ENCODE measurements at places on chromosomes 7 and 10. TPM values are rescaled to one million over a fixed set of nuclear protein-coding genes. Genes with fewer than 3 reads are reported as not detected.

The ZNF239 gene
- 1.9 TPM for total RNA-seq

The AKR1C2 gene
- not detected for total RNA-seq

The AKR1D1 gene
- total RNA-seq = not detected

The AP4M1 gene
- total RNA-seq = 11.7 TPM

The SFTPA1 gene
- not detected for total RNA-seq

The LLCFC1 gene
- total RNA-seq = not detected

The ACTL6B gene
- total RNA-seq = not detected

The NCAPG2 gene
- total RNA-seq = 128 TPM

The CPA5 gene
- 1.7 TPM for total RNA-seq

The TMEM243 gene
- 41.4 TPM for total RNA-seq

The TRPV5 gene
- not detected for total RNA-seq

The ARMC10 gene
- 37.9 TPM for total RNA-seq

The INPP5A gene
- 11.6 TPM for total RNA-seq

The DNAJB12 gene
- total RNA-seq = 37.0 TPM

The CDC14C gene
- total RNA-seq = not detected

The PLCE1 gene
- total RNA-seq = 0.02 TPM

The MYH16 gene
- total RNA-seq = not detected

The GRID2IP gene
- not detected for total RNA-seq

The WEE2 gene
- total RNA-seq = 0.05 TPM

The SPDYE1 gene
- total RNA-seq = not detected

The TAS2R41 gene
- not detected for total RNA-seq

The MAGI2 gene
- not detected for total RNA-seq

The SFRP5 gene
- total RNA-seq = not detected

The CACNB2 gene
- total RNA-seq = 0.23 TPM

The SYNPO2L gene
- not detected for total RNA-seq

The LEP gene
- total RNA-seq = not detected

The ZMIZ1 gene
- total RNA-seq = 46.2 TPM

The DPY19L1 gene
- 22.3 TPM for total RNA-seq

The TPST1 gene
- 0.48 TPM for total RNA-seq

The SPDYE9 gene
- not detected for total RNA-seq

The TEX47 gene
- not detected for total RNA-seq

The IGFBP3 gene
- 1.3 TPM for total RNA-seq

The OR2A1 gene
- total RNA-seq = not detected

The CLEC2L gene
- total RNA-seq = not detected

The UTF1 gene
- not detected for total RNA-seq

The UCN3 gene
- not detected for total RNA-seq

The CCDC172 gene
- not detected for total RNA-seq

The CALML5 gene
- not detected for total RNA-seq

The GTF2IRD1 gene
- 0.73 TPM for total RNA-seq

The ABCB1 gene
- 3.7 TPM for total RNA-seq

The ASAH2 gene
- 1.3 TPM for total RNA-seq

The TET1 gene
- 2.3 TPM for total RNA-seq

The NODAL gene
- 0.09 TPM for total RNA-seq

The SH3PXD2A gene
- 11.9 TPM for total RNA-seq

The GARIN1A gene
- total RNA-seq = 0.95 TPM

The NEUROD6 gene
- not detected for total RNA-seq

The AKR1C4 gene
- not detected for total RNA-seq

The OR2A5 gene
- total RNA-seq = not detected

The AOC1 gene
- total RNA-seq = not detected

The ANKRD16 gene
- 6.2 TPM for total RNA-seq

The EPO gene
- total RNA-seq = not detected

The CRPPA gene
- total RNA-seq = 1.2 TPM

All from T-helper 2 cell treated with Interferon-gamma antibody and Interleukin-4, amounts not matched to agents 100 ng/mL and 5 ng/mL, for 36 hours (primary cell).